ENCODE measurements at places on chromosomes 7 and 10. TPM values are rescaled to one million over a fixed set of nuclear protein-coding genes. Genes with fewer than 3 reads are reported as not detected.

Gene ABCA13
- not detected for polyA plus RNA-seq

Gene GLCCI1
- polyA plus RNA-seq: 14.6 TPM

Gene TMEM176A
- not detected for polyA plus RNA-seq

Gene SFRP4
- 0.36 TPM for polyA plus RNA-seq

Gene TYW1B
- polyA plus RNA-seq: 2.5 TPM

Gene ZNF117
- 8.8 TPM for polyA plus RNA-seq

Gene LMBR1
- polyA plus RNA-seq: 75.4 TPM

Gene CLCN1
- polyA plus RNA-seq: not detected

Gene TAS2R4
- polyA plus RNA-seq: 1.1 TPM

Gene GRM3
- 25.7 TPM for polyA plus RNA-seq

Gene SNCG
- polyA plus RNA-seq: 1,040 TPM

Gene CLDN4
- not detected for polyA plus RNA-seq

Gene LBX1
- not detected for polyA plus RNA-seq

Gene TCAF2
- polyA plus RNA-seq: 0.32 TPM

Gene IFIT1B
- polyA plus RNA-seq: not detected

Gene GPRIN2
- polyA plus RNA-seq: not detected

Gene KCND2
- 10.5 TPM for polyA plus RNA-seq

Gene C7orf57
- polyA plus RNA-seq: 0.41 TPM

Gene COL28A1
- polyA plus RNA-seq: not detected

Gene YAE1
- 47.7 TPM for polyA plus RNA-seq

Gene CRPPA
- polyA plus RNA-seq: 7.4 TPM

Gene ACSM6
- not detected for polyA plus RNA-seq

Gene HOXA11
- polyA plus RNA-seq: not detected

Gene CRTAC1
- polyA plus RNA-seq: 9.6 TPM

Gene WBP1L
- polyA plus RNA-seq: 7.3 TPM

Gene NAT16
- not detected for polyA plus RNA-seq

Gene ANXA8L1
- polyA plus RNA-seq: not detected

Gene GRID2IP
- polyA plus RNA-seq: 1.2 TPM

Gene CYP26C1
- polyA plus RNA-seq: not detected

Gene GLUD1
- 108 TPM for polyA plus RNA-seq

Gene TFR2
- polyA plus RNA-seq: 0.55 TPM

Gene FZD8
- 1.3 TPM for polyA plus RNA-seq

Gene YWHAG
- 223 TPM for polyA plus RNA-seq

Gene MBL2
- polyA plus RNA-seq: not detected

Gene GBX1
- not detected for polyA plus RNA-seq

Gene MAT1A
- not detected for polyA plus RNA-seq

Measured in Purkinje cell (primary cell).